ENCODE measurements at places on chromosomes 3 and 15.

DNA sequence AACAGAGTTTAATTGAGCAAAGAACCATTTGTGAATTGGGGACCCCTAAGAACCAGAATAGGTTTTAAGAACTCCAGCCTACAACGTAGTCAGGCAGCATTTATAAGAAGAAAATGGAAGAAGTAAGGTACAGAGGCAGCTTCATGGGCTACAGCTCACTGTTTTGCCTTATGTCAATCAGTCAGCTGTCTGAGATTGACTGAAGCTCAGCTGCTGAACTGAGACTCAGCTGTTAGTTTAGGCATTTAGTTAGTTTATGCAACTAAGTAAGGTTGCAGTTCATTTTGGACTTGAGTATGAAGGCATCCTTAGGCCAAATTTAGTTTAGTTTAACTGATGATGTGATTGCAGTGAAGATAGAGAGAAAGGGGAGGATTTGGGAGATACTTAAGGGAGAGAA lies 34.1 kb upstream of the RASA2 start:
- no peak for DNase-seq

GRCh38 chr3:149339931-149340309 lies 6.5 kb upstream of the TM4SF18 start:
- no peak for DNase-seq

DNA sequence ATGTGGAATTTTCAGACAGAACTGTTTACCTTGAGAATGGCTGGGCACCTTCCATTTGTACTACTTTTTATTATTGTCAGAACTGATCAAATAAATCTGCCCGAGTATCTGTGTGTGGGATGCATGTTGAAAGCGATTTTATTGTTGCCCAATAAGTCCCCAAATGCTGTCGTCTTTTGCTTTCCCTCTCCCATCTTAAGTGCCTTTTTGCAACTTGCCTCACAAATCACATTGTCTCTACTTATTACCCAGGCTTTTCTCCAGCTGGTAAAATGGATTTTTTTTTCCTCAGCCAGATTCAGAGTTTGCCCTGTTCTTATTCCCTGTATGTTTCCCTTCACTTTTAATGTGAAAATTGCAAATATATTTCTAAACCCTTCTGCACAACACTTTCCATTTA lies 163.1 kb downstream of the CNTN4 start:
- no peak for DNase-seq

DNA sequence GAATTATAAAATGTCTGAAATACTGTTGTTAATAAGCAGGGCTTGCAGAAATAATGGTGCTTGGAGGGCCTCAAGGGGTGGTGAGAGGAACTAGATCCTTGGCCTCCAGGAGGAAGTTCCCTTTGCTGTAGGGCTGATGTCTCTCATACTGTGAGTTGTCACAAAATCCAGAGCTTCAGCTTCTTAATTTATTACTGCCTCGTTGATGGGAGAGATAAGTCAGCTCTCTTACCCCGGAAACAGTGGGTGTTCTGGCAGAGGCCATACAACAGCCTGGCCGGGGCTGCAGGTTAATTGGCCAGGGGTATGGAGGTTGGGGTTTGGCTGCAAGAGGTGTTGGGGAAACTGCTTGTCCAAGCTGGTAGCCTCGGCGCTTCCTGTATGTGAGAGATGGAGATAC lies 15.5 kb downstream of the MAPKAPK3 start:
- DNase-seq, result no peak

- no peak for DNase-seq
Observed at GRCh38 chr3:105611304-105612192, 244.8 kb downstream of the ALCAM start.

DNA sequence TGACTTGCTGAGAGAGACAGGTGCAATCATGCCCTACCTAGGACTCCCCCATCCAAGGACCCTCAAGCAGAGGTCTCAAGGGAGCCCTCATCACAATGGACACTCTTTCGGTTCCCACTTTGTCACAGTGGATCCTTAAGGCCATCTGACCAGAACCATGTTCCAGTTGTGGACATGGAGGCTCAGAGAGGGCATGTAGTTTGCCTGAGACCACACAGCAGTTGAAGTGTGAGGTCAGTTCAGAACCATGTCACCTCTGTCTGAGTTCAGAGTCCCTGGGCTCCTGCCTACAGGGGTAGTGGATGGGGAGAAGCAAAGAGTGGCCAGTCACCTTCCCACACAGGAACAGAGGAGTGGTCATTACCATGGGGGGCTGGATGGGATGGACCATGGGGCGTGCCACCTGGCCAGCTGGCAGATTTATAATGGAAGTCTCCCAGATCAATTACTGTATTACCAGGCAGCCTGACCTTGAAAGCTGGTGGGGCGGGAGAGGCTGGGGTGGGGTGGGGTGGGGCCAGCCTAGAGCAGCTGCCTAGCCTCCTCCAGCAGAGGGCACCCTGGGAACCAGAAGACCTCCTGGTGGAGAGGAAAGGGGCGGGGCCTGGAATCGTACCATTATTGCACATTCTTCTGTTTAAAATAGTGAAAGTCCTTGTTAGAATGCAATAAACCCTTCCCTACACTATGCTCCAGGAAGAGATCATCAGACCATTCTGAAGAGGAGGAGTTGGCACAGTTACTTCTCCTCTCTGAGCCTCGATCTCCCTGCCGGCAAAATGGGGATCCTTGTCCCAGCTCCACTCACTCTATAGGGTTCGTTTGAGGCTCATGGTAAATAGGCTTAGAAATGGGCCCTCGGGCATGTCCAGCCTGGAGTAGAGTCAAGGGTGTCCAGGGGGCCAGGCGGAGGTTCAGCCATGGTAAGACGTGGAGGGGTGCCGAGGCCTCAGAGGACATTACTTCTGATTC lies 26.9 kb upstream of the LINGO1 start:
- no peak for DNase-seq

DNA sequence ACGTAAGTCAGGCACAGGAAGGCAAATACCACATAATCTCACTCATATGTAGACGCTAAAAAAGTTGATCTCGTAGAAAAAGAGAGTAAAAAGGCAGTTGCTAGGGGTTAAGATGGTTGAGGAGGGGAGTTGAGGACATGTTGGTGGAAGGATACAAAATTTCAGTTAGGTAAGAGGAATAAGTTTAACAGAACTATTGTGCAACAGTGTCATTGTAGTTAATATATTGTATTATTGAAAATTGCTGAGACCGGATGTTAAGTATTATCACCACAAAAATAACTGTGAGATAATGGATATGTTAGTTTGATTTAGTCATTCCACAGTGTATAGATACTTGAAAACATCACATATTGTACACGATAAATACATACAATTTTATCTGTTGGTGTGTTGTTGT lies 139.1 kb downstream of the ADAMTSL3 start:
- DNase-seq, result no peak

GRCh38 chr3:129366312-129366831 lies 62.1 kb downstream of the EFCAB12 start:
- DNase-seq, result no peak

DNA sequence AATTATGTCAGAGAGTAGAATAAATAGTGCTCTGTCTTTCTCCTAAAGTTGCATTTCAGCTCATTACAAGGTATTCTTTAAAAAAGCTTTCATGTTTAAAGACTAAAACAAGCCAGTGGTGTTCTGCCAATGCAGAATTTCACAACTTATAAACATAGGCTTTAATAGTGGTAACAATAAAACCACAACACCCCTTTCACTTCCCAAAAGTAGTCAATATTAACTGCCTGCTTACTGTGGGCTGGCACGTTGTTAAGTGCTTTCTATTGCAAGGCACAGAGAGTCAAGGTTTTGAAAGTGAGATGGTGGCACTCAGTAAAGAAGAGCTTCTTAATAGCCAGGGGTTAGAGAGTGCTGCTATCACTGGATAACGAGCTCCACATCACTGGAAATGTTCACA lies 8.4 kb upstream of the RTP1 start:
- no peak for DNase-seq

GRCh38 chr15:59420108-59420507 lies 17.9 kb upstream of the FAM81A start:
- DNase-seq, result no peak

DNA sequence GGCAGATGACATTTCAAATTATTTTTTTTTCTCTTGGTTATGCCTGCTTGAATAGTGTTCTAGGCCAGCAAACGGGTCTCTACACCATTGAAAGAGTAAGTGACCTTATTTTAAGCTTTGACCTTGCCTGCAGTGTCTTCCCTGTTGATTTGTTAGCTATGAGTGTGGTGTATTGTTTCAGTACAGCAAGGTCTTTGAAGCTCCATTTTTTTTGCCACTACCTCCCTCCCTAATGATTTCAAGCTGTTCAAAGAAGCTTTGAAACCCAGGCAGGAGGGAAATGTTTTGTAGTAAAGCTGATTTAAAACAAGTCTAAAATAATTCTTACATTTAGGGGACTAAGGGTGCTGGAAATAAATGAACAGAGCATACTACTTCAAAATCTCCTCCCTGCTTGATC lies 1249.8 kb downstream of the ROBO1 start:
- no peak for DNase-seq

DNA sequence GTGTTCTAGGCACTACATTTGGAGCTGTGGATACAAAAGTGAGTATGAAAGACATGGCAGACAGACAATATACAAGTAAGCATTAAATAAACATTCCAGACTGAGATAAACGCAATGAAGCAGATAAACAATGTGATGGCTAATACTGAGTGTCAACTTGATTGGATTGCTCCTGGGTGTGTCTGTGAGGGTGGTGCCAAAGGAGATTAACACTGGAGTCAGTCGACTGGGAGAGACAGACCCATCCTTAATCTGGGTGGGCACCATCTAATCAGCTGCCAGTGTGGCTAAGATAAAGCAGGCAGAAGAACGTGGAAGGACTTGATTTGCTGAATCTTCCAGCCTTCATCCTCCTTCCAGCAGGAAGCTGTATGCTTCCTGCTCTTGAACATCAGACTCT lies 77.2 kb downstream of the CADPS start:
- DNase-seq, result no peak

GRCh38 chr15:101805605-101806345 lies 2.5 kb downstream of the OR4F6 start:
- DNase-seq, result no peak

- DNase-seq, result no peak
Observed at GRCh38 chr3:45029661-45030060, 3.6 kb downstream of the CLEC3B start.

DNA sequence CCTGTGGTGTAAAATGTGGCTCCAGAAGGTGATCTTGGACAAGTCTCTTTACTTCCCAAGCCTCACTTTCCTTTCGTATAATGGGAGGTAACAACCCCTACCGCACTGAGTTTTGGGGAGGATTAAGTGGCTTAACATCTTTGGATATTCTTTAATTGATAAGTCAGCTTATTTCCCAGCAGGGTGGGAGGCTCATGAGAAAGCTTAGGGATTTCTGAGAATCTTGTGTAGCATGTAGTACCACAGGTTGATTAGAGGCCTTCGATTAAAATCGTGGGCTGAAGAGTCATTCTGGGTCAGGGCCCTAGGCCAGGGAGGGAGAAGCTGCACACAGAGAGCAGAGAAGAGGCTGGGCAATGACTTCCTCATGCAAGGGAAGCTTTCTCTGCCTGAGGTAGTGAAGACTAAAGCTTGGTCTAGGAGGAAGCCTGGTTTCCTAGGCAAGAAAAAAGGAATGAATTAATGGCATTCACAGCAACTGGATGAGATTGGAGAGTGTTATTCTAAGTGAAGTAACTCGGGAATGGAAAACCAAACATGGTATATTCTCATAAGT lies 1.5 kb upstream of the NMNAT3 start:
- no peak for DNase-seq

GRCh38 chr15:63719281-63719680 lies 114.5 kb downstream of the HERC1 start:
- no peak for DNase-seq

DNA sequence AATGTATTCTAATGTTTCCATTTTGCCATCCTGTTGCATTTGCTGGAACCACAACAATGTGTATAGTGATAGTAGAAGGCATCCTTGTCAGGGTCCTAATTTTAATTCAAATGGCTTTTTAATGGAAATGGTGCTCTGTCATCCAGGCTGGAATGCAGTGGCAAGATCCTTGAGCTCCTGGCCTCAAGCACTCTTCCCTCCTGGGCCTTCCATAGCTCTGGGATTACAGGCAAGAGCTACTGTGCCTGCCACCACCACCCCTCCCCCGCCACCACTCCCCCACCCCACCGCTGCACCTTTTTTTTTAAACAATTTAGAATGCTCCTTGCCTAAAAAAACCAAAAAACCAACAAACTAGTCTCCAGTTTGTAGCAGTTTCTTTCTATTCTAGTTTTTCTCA lies 15.2 kb upstream of the IQCF6 start:
- DNase-seq, result no peak

- no peak for DNase-seq
Observed at GRCh38 chr3:149736953-149737205, 15.4 kb downstream of the COMMD2 start.

- DNase-seq, result no peak
Observed at GRCh38 chr3:141413801-141414689, 45.7 kb downstream of the ZBTB38 start.

DNA sequence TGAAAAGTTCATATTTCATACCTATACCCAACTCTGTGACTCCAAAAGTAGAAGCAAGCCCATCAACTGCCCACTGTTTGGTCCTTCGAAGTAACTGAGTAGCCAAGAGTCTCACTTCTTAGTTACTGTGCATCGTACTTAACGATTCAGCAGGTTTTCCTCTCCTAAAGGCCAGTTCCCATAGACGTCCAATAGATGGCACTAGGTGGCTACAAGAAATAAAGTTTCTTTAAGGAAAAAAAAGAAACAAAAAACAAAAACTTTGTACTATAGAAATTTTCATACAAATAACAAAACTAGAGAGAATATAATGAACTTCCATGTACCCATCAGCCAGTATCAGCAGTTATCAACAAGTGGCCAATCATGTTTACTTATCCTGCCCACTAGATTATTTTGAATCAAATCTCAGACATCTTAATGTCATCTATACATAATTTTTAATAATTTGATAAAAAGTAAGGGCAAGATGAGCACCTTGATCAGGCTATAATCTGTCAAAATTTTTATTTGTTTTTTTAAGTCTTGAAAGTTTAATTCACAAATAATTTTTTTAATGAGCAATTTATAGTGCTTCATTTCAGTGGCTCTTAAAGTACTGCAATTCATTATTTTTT lies 63.8 kb upstream of the ACP3 start:
- DNase-seq, result no peak

- DNase-seq, result peak; percentile 16
Observed at GRCh38 chr15:90266061-90266431, 574 bp downstream of the NGRN start.

DNA sequence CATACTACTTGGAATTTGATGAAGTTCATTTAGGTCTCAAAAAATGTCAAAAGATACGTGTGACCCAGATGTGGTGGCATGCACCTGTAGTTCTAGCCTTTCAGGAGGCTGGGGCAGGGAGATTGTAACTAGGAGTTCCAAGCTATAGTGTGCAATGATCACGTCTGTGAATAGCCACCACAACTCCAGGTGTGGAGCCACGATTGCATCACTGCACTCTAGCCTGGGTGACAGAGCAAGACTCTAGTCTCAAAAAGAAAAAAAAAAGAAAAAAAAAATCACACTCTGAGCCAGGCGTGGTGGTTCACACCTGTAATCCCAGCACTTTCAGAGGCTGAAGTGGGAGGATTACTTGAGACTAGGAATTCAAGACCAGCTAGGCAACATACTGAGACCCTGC lies 14.2 kb downstream of the MAP4 start:
- DNase-seq, result no peak
